ENCODE measurements at places on chromosomes 6 and 20.

DNA sequence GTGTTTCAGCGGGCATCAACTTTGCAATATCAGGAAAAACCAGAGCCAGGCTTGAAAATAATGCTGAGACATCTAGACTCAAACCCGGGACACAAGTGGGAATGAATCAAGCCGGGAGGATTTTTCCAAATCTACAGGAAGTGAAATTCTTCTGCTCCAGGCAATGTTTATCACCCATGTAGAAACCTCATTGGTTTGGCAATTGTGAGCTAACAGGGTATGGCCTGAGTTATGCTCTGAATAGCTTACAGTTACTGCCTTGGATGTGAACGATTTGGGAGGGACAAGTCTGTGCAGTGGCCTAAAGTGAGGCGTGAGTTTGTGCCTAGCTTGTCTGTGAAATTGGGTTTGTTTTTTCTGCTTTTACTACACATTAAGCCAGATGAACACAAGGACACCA is 87.4 kb downstream of the PCSK2 start:
- DNase-seq: no peak

DNA sequence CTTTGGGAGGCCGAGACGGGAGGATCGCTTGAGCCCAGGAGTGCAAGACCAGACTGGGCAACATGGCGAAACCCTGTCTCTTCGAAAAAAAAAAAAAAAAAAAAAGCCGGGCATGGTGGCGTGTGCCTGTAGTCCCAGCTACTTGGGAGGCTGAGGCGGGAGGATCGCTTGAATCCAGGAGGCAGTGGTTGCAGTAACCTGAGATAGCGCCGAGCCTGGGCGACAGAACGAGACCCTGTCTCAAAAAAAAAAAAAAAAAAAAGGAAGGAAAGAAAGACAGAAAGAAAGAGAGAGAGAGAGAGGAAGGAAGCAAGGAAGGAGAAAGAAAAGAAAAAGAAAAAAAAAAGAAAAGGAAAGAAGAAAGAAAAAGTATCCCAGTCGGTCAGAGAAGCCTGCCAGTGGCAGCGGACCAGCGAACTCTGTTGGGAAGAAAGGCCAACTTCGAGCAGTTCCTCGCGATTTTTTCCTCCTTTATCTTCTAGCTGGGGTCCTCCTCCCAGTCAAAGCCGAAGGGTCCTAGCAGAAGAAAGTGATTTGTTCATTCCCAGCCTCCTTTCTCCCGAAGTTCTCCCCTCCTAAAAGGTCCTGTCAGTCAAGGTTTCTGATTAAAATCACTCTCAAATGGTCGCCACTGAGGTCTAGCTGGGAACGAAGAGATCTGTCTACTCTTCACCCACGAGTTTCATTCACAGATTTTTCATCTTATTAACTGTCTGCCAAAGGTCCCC is 2.4 kb upstream of the SYCP2L start:
- DNase-seq: no peak

GRCh38 chr6:168834801-168835200 is 393.8 kb downstream of the SMOC2 start:
- DNase-seq: no peak

DNA sequence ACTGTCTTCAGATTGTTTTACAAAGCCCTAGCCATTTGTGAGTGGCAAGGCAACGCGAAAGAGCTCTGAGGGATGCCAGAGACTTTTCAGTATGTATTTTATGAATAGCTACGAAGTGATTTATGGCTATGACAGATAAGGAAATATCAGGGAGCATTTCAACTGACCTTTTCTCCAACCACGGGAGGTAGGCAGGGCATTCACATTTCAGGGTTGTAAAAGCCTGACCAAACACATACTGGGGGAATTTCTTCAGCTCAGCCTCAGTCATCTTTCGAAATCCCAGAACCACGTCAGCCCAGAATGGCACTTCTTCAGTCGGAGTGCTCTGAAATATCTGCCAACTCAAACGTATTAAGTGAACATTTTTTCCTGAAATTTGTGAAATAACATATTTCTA is 10.8 kb downstream of the DDO start:
- DNase-seq: no peak

DNA sequence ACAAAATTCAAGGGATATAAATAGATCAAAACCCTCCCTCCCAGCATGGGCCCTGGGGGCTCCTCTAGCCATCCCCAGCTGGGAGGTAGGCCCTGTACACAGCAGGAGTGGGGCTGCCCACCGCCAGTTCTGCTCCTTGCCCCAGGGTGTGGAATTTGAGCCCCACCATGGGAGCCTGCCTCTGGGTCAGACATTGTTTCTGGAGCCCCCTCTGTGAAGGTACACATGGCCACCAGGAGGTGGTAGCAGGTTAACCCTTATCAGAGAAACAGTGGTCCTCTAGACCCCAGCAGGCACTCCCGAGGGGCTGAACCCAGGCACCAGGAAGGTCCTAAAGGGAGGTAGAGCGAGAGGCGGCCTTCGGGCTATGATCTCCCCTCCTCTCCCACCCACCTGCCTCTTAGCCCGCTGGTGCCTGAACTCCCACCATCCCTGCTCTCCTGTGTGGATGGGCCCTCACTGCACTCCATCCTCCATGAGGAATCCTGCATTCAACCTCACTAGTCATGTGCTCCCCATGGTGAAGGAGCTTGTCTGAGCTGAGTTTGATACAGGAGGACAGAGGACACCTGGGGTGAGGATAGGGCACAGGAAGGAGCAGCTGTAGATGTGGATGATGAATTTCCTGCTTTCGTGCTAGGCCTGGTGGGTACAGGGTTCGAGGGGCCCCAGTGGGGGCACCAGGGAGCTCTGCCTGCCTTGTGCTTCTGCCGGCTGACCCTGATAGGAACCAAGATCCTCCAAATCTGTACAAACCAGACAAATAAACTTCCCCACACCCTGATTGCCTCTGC is 114.9 kb downstream of the GRM4 start:
- DNase-seq: no peak

Measured in muscle of back (tissue), 13 donors.